ENCODE measurements at places on chromosomes 12 and 14.

DNA sequence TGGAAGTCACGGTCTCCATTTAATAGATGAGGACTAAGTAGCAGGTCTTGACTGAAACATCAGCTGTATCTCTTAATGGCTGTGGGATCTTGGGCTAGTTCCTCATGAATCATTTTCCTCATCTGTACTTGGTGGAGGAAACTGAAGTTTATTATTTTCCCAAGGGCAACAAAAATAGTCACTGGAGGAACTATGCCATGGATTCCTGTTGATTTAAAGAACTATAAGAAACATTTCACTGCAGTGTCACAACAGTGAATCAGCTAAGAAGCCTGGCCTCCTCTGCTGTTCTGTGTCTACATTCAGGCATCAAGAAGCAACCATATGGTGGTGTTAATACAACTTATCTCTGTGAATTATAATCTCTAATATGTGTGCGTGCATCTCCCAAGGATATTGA, 200.5 kb downstream of the STXBP6 start:
- DNase-seq: no peak

- no peak for DNase-seq
Measured at GRCh38 chr14:31927348-31927832, 149.7 kb upstream of the ARHGAP5 start.

- no peak for DNase-seq
Measured at GRCh38 chr14:103463149-103463548, 59.5 kb downstream of the CKB start.

- no peak for DNase-seq
Measured at GRCh38 chr14:23066855-23067744, 9.8 kb upstream of the CDH24 start.

GRCh38 chr12:52924764-52925716, 20.2 kb upstream of the KRT8 start:
- no peak for DNase-seq

DNA sequence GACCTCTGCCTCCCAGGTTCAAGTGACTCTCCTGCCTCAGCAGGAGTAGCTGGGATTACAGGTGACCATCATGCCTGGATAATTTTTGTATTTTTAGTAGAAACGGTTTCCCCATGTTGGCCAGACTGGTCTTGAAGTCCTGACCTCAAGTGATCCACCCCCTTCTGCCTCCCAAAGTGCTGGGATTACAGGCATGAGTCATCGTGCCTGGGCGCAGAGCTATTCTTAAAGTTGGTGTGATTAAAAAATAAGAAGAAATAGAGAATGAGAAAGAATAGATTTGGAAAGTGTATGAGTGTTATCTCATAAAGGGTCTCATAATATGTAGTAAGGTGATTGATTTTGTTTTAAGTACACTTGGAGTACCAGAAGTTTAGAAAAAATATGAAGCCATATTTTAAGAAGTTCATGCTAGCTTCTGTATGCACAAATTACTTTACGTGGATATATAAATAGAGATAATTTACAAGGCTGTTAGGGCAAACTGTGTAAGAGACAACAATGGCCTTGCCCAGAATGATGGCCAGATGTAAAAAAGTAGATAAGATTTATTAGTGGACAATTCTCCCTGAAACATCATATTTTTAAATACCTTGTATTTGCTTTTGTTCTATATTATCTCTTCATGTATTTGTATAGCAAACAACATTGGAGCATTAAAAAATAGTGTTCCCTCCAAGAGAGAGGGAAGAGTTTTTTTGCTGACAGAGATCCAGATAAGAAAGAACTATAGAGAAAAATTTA, 1108.5 kb downstream of the SLC16A7 start:
- DNase-seq: no peak

DNA sequence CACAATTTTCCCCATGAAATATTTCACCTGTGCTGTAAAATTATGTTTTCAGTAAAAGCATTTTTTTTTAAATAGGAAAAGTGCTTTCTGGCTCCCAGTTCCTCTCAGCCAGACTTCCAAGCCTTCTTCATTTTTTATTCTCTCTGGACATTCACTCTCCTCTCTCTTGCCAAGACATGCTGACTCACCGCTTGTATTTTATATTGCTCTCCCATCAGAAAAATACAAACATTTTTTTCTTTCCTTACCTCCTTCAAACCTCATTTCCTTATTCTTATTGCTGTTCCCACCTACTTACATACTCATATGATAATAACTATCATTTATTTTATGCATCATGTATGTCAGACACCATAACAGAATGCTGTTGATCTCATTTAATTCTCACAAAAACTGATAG, 37.7 kb upstream of the ZNF641 start:
- no peak for DNase-seq

- no peak for DNase-seq
Measured at GRCh38 chr14:75147423-75148071, 20.7 kb upstream of the NEK9 start.

- DNase-seq: peak; percentile 45
Measured at GRCh38 chr12:44654646-44655639, 221.2 kb downstream of the NELL2 start.

DNA sequence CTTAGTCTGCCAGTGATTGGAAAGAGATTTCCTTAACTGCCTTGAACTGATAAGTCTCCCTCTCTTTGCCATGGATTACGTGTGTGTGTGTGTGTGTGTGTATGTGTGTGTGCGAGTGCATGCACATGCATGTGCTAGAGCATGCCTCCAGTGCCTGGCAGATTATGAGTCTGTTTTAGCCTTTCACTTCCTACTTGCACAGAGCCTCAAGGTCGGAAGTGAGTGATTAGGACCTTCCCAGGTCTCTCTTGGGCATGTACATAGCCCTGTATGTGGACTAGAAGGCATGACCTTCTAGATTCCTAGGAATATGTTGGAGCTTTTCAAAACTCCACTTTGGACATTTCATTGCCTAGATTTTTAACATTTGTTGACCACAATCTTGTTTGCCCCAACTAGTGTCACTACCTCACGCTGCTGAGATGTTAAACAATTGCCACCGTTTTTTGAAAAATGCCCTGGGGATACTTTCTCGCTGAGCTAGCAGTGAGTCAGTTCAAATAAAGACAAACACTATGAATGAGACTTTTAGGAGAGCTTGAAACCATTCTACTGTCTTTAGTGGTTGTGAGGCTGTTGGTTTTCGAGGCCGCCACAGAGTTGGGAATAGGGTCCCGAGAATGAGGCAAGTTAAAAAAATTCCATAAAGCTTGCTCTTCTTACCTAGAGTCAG, 28.2 kb downstream of the KIAA0586 start:
- DNase-seq: no peak

- no peak for DNase-seq
Measured at GRCh38 chr14:99728231-99728920, 44.3 kb downstream of the CYP46A1 start.

GRCh38 chr12:68786929-68787328, 21.0 kb upstream of the MDM2 start:
- no peak for DNase-seq

Data from NCI-H524 treated with DMSO at 0.1 percent for 48 hours (cell line).